ENCODE measurements at places on chromosomes 7 and 10. TPM values are rescaled to one million over a fixed set of nuclear protein-coding genes. Genes with fewer than 3 reads are reported as not detected.

GRCh38 chr10:44923611-44924010 is 12.5 kb downstream of the TMEM72 start:
- DNase-seq, result no peak

DNA sequence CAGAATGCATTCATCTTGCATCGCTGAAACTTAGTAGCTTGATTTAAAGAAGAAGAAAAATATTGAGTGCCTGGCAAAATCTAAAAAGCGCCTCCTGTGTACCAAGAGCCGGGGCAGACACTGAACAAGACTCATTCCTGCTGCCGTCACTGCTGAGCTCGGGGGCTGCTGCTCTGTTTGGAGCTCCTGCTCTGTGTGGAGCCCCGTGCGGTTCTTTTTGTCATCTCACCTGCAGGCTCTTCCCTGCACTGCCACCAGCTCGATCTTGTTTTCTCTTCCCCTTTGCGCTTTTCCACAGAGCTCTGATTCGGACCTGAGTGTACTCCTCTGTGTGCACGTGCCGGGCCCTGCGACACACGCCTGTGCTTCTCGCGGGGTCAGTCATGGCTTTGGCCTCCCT is 462.1 kb upstream of the DPP6 start:
- DNase-seq, result no peak

DNA sequence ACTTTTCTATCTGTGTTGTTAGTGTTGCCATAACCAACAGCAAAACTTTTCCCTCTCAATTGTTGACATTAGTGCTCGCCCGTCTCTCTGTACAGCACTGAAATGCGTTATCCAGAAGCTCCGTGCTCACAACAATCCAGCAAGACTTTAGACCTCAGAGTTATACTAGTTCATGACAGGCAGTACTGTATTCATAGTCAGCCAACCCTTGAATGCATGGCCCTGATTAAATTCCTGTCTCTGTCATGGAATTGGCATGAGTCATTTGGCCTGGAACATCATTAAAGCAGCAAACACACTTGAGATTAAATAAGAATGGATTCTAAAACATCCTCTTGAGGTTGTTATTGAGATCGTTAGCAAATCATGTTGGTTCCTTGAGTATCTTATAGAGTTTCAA is 405.5 kb upstream of the C7orf33 start:
- no peak for DNase-seq

DNA sequence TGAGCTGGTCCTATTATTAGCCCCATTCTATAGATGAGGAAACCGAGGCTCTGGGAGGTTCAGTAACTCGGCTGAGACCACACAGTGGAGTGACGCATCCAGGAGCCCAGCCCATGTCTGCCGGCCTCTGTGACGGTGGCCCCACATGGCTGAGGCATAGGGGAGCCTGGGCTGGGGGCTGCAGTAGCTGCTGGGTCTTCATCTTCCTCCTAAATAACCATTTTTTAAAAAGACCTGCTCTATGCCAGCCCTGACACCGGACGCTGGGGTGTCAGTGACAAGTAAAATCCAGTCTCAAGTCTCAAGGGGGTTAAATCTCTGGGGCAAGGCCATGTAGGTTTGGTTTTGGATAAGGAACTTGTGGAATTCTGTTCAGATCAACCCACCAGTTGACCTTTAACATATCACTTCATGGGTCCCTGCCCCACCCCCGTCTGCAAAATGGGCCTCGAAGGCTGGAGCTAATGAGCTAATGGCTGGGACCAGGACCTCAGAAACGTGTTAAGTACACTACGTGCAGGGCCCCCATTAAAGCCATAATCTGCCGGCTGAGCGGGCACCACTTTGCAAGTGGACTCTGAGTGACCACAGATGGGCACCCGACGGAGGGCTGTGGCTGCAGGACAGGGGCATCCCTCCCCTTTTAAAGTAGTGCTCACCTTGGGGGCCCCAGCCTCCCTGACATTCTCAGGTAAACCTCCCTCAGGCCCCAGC is 136.5 kb upstream of the UNC5B start:
- no peak for DNase-seq

DNA sequence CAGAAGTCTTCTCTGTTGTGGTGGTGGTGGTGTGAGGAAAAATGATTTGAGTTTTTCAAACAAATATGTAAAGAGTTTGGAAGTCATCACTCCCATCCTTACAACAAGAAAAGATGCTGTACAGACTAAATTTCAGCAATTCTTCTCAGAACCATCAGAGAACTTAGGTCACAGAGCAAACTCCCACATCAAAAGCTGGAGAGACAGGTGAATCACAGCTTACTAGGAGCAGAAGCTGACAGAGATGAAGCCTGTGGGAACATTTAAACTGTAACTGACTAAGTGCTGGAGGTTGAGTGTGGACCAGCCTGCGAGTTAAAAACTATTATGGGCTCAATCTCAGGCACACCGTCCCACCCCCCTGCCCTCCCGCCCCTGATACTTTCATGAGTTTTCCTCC is 97.3 kb downstream of the AKR1D1 start:
- no peak for DNase-seq

DNA sequence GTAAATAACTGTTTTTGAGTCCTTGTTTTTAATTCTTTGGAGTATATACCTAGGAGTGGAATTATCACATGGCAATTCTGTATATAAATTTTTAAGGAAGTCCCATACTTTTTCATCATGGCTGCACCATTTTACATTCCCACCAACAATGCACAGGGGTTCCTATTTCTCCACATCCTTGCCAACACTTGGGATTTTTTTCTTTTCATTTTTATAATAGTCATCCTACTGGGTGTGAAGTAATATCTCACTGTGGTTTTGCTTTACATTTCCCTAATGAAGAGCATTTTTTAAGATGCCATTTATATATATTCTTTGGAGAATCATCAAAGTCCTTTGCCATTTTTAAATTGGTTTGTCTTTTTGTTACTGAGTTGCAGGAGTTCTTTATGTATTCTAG is 89.7 kb downstream of the ARID5B start:
- DNase-seq, result no peak

DNA sequence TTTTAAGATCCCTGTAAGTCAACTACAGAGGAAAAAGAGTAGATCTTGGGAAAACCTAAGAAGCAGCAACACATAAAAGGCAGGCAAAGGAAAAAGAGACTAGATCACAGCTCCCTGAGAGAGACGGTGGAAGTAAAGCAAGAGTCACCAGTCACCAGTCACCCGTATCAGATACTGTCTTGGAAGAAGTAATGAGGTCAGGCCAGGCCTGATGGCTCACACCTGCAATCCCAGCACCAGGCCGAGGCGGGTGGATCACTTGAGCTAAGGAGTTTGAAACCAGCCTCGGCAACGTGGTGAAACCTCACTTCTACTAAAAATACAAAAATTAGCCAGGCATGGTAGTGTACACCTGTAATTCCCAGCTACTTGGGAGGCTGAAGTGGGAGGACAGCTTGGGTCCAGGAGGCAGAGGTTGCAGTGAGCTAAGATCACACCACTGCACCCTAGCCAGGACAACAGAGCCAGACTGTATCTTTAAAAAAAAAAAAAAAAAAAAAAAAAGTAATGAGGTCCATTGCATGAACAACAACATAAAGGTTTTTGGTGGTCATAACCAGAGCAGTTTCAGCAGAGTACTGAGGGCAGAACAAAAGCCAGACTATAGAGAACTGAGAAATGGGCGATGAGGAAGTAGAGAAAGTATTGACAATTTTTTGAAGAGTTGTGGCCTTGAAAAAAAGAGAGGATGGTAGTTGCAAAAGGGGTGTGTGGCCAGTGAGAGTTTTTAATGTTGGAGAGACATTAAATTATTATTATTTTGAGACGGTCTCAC is 16.9 kb downstream of the ZNF713 start:
- no peak for DNase-seq

DNA sequence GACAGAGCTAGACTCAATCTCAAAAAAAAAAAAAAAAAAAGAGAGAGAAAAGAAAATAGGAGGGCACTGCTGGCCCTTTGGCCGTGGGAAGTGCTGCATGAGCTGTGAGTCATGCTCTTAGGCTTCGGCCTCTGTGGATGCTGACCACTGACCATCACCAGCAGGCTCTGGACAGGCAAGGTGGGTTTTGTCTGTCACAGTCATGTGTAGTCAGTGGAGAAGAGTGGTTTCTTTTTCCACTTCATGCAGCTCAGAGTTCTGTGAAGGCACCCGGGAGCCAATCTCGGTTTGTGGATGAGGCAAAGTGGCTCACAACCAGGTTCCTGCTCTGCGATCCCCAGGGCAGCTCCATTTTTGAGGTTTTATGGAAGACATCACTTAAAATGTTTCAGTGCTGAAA is 58.1 kb downstream of the PRTFDC1 start:
- no peak for DNase-seq

DNA sequence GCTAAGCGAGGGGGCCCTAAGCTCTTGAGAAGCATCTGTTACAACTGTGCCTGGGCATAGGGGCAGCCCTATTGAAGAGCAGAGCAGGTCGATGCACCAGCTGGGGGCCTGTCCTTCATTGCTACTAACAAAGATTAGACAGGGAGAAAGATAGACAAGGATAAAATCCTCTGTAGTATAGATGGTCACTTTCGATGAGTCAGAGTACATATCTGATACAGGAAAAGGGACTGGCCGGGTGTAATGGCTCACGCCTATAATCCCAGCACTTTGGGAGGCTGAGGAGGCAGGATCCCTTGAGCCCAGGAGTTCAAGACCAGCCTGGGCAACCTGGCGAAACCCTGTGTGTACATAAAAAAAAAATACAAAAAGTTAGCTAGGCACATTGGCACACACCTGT is 13.6 kb downstream of the OPTN start:
- DNase-seq, result no peak

DNA sequence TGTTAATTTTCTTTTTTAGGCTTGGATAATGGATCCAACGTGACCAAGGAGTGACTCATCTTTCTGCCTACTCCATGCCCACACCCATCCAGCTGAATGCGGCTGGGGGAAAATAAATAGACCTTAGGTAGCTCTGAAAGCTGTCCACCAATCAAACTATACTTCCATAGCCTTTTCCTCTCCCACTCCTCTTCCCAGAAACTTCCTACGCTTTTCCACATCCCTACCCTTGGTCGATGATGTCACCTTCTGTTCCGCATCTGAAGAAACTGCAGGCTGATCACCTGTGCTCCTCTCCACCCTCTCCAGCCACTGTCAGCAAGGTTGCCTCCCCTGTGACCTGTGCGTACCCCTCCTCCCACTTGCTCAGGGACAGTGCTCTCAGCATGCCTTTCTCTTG is 359.8 kb upstream of the KLF6 start:
- no peak for DNase-seq

DNA sequence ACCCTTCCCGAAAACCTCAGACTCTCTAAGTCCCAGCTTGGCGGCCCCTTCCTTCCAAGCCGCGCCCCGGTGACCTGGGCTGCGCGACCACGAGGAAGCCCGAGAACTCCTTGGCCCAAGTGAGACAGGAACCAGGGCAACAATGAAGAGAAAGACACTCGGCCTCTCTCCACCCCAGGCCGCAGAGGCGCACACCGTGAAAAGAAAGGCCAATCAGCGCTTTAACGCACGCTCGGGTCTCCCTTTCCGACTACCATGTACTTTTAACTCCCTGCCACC is 166.4 kb upstream of the PPP1R3A start:
- DNase-seq, result no peak

GRCh38 chr7:96605045-96605716 is 104.5 kb downstream of the SEM1 start:
- no peak for DNase-seq

- no peak for DNase-seq
Observed at GRCh38 chr7:45192621-45193041, 35.0 kb downstream of the RAMP3 start.

GRCh38 chr10:130251766-130252165 is 115.6 kb downstream of the GLRX3 start:
- DNase-seq, result no peak

DNA sequence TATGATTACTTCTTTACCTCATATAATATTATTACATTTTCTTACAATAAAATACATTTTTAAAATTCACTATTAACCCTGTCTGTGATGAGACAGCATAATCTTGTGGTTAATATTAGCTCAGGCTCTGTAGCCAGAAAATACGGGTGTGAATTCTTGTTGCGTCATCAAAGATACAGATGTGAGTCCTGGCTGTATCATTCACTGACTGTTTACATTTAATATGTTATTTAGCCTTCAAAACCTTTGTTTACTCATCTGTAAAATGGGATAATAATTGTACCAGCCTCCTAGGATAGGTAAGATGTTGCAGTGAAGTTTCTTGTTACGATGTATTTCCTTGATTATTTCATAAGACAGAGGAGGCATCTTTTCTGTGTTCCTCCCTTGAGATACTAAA is 184.7 kb upstream of the PRPS1L1 start:
- no peak for DNase-seq

- no peak for DNase-seq
Observed at GRCh38 chr10:11679946-11680345, 62.2 kb upstream of the ECHDC3 start.

DNA sequence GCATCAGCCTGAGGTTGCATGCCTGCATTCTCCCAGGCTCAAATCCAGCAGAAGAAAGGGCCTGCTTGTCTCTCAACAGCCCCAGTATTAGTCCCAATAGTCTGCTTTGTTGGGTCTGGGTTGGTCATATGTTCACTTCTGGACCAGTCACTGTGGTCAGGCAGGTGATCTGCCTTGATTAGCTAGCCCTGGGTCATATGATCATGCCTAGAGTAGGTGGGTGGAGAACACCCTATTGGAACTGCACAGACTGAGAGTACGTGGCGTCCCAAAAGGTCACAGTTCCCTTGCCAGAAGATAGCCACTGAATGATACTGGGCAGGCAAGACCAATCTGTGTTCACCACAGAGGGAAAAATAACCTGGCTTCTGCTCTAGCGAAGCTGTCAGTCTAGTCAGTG is 80.1 kb downstream of the SH2D4B start:
- DNase-seq, result no peak

GRCh38 chr7:85480666-85481065 is 293.8 kb upstream of the SEMA3D start:
- no peak for DNase-seq

DNA sequence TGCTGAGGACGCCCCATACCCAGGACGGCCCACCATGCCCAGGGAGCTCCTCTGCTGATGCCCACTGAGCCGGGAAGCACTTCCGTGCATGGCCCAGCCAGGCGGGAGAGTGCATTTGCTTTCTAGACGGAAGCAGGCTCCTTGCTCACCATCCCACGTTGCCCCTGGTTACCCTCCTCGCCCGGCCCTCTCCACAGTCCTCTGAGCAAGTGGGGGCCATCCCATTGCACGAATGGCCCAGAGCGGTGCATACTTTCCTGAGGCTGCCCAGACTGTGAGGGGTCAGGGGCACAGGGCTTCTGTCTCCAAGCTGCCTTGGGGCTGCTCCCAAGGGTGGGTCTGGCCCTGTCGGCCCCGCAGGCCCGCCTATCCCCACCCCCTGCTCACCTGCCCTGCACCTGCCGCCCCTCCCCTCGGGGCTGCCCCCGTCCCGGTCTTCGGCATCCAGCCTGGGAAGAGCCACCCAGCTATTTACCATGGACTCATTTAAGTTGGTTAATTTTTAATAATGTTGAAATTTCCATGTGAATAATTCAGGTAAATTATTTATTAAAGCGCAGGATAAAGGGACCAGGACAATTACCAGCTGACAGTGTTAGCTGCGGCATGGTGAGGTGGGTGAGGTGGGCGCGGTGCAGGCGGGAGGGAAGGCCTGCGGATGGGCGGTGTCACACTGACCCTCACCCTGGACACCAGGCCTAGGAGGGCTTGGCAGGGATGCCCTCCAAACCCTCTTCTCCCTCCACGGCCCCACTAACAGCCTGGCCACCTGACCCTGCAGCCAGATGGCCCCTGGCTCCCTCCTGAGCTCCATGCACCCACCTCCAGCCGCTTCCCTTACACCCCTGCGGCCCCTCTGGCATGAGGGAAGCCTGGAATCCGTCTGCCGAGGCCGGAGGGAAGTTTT is 104.4 kb downstream of the MICALL2 start:
- DNase-seq, result no peak

The MALRD1 gene
- total RNA-seq, result not detected

The MBL2 gene
- total RNA-seq, result not detected

The CARD11 gene
- total RNA-seq, result 0.05 TPM

The ODAD2 gene
- total RNA-seq, result 0.82 TPM

The PAOX gene
- 1.6 TPM for total RNA-seq

Measured in NCI-H460 (cell line).